ENCODE measurements at places on chromosomes 5 and 9. TPM values are rescaled to one million over a fixed set of nuclear protein-coding genes. Genes with fewer than 3 reads are reported as not detected.
A peak's percentile ranks its signal among the peaks of the same experiment; 100 is the strongest.

DNA sequence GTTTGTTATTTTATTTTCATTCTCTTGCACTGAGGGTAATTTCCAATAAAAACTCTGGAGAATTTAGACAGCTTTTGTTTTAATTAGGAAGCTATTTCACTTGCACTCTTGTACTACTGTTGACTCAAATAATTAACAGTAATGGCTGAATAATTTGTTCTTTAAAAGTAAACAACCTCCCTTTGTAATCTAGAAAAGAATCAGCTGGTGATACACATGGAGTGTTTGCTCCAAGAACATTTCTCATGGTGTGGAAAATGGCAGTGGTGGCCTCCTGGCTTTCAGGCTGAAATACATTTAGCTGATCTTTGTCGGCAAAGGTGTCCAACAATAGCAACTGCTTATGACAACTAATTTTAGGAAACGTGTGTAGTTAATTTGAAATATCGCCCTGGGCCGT lies 129.4 kb downstream of the C9orf152 start:
- peaks cover 61% of the 10 kb centered on the region for H3K4me1 ChIP-seq
- no peaks in the 10 kb centered on the region for H3K27me3 ChIP-seq
- no peak overlapping the region for H3K4me3 ChIP-seq

GRCh38 chr5:14286574-14287421 lies 143.7 kb downstream of the TRIO start:
- peaks cover 34% of the 10 kb centered on the region for H3K36me3 ChIP-seq
- DNase-seq, result no peak
- peaks cover 13% of the 10 kb centered on the region for H3K4me1 ChIP-seq
- H3K4me3 ChIP-seq, result no peak overlapping the region
- no peak overlapping the region for H3K27ac ChIP-seq
- no peaks in the 10 kb centered on the region for H3K27me3 ChIP-seq

GRCh38 chr9:100072805-100073204 lies 26.0 kb downstream of the ERP44 start:
- H3K27me3 ChIP-seq, result no peaks in the 10 kb centered on the region
- H3K4me1 ChIP-seq, result peaks cover 4% of the 10 kb centered on the region
- no peak overlapping the region for H3K4me3 ChIP-seq
- H3K36me3 ChIP-seq, result no peaks in the 10 kb centered on the region
- H3K27ac ChIP-seq, result no peak overlapping the region

DNA sequence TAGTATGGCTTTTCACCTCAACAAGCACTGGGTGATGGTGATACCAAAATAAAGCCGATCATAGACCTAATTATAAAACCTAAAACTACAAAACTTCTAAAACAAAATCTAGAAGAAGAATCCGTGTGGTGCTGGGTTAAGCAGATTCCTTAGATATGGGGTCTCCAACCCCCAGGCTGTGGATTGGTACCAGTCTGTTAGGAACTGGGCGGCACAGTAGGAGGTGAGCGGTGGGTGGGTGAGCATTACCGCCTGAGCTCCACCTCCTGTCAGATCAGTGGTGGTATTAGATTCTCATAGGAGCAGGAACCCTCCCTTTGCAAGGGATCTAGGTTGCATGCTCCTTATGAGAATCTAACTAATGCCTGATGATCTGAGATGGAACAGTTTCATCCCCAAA lies 33.2 kb downstream of the MRPS27 start:
- H3K27ac ChIP-seq, result no peak overlapping the region
- H3K4me1 ChIP-seq, result peaks cover 35% of the 10 kb centered on the region
- DNase-seq, result no peak
- H3K36me3 ChIP-seq, result peaks cover 14% of the 10 kb centered on the region
- H3K4me3 ChIP-seq, result no peak overlapping the region

GRCh38 chr5:39560726-39561125 lies 135.9 kb upstream of the DAB2 start:
- DNase-seq, result no peak
- H3K4me1 ChIP-seq, result no peaks in the 10 kb centered on the region
- no peak overlapping the region for H3K27ac ChIP-seq
- no peaks in the 10 kb centered on the region for H3K27me3 ChIP-seq

DNA sequence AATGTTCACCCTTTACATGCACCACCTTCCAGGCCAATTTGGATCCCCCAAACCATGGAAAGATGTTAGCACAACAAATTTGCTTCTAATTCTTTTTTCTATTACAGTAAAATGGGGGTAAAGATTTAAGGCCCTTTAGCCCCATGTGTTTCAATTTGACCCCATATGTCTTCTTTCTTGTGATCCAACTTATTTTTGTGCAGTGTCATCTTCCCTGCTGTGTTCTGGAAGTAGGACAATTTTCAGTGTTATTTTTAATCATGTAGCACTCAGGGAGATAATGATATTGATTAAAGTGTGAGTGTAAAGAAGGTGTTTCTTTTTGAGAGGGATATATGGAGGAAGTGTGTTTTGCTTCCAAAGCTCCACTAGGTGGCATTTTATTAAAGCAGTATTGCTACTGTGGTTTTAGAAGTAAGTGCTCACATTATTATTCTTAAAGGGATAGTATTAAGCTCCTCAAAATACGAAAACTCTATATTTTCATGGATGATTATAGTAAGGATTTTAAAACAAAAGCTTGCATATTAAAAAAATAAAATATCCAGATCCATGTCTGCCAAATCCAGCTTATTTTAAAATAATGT lies 118.7 kb upstream of the ATP10B start:
- DNase-seq, result no peak
- H3K27ac ChIP-seq, result no peak overlapping the region
- H3K4me1 ChIP-seq, result no peaks in the 10 kb centered on the region
- no peak overlapping the region for H3K4me3 ChIP-seq

DNA sequence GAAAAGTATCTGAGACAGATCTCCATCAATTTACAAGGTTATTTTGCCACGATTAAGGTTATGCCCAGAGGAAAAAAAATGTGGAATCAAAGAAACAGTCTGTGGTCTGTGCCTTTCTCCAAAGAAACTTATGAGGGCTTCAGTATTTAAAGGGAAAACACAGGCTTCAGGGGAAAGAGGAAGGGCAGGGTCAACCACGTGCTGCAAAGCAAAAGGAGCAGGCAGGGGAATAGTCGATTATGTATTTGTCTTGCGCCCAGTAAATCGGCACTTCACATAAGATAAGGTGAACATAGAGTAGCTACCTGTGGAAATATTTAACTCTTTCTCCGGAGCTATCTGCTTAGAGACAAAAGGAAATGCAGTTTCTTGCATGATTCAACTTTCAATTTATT lies 343.7 kb downstream of the RAB3C start:
- H3K27ac ChIP-seq, result no peak overlapping the region
- H3K4me1 ChIP-seq, result no peaks in the 10 kb centered on the region
- no peaks in the 10 kb centered on the region for H3K36me3 ChIP-seq
- no peak for DNase-seq

DNA sequence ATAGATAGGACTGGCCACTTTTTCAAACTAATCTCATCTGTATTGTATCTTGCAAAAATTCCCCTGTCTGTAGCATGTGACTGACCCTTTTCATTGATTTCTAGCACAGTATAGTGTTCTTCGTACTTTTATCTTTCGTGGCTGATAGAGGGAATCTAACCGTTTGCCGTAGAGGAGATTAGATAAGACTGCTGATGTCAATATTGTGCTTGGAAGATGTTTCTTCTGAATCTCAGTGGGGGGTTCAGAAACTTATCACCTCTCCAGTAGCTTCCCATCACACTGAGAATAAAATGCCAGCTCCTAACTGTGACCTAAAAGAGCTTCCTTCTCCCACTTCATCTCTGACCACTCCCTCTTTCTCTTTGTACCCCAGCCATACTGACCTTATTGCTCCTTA lies 25.4 kb upstream of the ALDOB start:
- H3K27ac ChIP-seq, result no peak overlapping the region
- DNase-seq, result no peak
- H3K4me1 ChIP-seq, result no peaks in the 10 kb centered on the region
- H3K27me3 ChIP-seq, result no peaks in the 10 kb centered on the region

- no peaks in the 10 kb centered on the region for H3K36me3 ChIP-seq
- H3K4me3 ChIP-seq, result no peak overlapping the region
- H3K27ac ChIP-seq, result no peak overlapping the region
- H3K27me3 ChIP-seq, result peaks cover 7% of the 10 kb centered on the region
Measured at GRCh38 chr5:176853151-176853778, 42.9 kb downstream of the UNC5A start.

DNA sequence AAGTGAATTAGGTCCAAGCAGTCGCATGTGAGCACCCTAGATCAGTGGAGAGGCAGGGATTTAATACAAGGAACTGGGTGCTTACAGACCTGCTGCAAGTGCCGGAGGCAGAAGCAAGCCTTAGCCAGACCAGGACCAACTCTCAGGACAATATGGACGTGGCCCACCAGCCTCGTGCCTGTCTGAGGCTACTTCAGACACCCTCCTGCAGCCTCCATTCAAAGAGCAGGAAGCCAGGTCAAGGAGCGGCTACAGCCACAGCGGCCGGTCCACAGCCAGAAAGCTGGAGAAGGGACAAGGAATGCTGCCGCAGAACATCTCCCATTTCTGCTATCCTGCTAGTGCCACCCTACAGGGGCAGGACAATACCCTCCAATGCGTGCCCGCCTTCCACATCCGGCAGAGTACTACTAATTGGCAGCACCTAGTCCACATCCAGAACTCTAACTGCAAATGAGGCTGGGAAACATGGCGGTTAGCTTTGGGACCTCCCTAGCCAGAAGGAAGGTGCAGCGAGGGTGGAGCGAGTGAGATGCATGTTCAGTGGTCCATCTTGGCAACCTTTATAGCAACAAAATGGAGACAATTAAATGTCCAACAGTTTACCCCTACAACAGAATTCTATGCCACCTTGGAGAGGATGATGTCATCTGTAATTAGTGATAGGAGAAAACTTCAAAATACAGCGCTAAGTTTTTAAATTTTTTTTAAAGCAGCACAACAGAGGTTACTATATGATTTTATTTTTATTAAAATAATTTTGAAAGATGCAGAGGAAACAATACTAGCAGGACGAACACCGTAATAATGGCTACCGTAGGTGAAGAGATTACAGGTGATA lies 1.0 kb upstream of the ALDH1B1 start:
- no peak overlapping the region for H3K27ac ChIP-seq
- no peaks in the 10 kb centered on the region for H3K4me1 ChIP-seq
- peak overlapping the region; percentile 73 for H3K4me3 ChIP-seq
- no peaks in the 10 kb centered on the region for H3K27me3 ChIP-seq

DNA sequence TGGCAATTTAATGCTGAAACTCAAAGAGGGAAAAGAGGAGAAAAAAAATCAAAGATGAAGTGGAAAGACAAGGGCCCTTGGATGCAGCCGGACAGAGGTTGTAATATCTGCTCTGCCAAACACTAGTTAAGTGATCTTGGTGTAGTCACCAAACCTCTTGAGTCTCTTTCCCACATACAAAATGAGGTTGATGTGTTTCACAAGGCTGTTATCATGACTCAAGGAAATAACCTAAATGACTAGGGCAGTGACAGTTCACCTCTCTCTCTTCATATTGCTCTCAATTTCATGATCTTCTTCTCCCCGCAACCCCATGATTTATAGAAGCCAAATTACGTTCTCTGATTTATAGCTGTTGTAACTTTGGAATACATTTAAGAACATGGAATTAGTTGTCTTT lies 44.9 kb downstream of the PIK3R1 start:
- no peak overlapping the region for H3K4me3 ChIP-seq
- DNase-seq, result no peak
- no peaks in the 10 kb centered on the region for H3K36me3 ChIP-seq
- no peaks in the 10 kb centered on the region for H3K27me3 ChIP-seq
- H3K4me1 ChIP-seq, result peaks cover 93% of the 10 kb centered on the region

GRCh38 chr5:142095651-142096330 lies 12.8 kb upstream of the NDFIP1 start:
- DNase-seq, result peak; percentile 38
- H3K4me1 ChIP-seq, result peaks cover 18% of the 10 kb centered on the region
- peak overlapping the region; percentile 75 for H3K27ac ChIP-seq
- H3K4me3 ChIP-seq, result no peak overlapping the region
- H3K27me3 ChIP-seq, result no peaks in the 10 kb centered on the region

GRCh38 chr5:73985145-73985544 lies 359.1 kb downstream of the ARHGEF28 start:
- no peaks in the 10 kb centered on the region for H3K27me3 ChIP-seq
- no peaks in the 10 kb centered on the region for H3K36me3 ChIP-seq
- no peak overlapping the region for H3K4me3 ChIP-seq
- DNase-seq, result no peak
- no peak overlapping the region for H3K27ac ChIP-seq

DNA sequence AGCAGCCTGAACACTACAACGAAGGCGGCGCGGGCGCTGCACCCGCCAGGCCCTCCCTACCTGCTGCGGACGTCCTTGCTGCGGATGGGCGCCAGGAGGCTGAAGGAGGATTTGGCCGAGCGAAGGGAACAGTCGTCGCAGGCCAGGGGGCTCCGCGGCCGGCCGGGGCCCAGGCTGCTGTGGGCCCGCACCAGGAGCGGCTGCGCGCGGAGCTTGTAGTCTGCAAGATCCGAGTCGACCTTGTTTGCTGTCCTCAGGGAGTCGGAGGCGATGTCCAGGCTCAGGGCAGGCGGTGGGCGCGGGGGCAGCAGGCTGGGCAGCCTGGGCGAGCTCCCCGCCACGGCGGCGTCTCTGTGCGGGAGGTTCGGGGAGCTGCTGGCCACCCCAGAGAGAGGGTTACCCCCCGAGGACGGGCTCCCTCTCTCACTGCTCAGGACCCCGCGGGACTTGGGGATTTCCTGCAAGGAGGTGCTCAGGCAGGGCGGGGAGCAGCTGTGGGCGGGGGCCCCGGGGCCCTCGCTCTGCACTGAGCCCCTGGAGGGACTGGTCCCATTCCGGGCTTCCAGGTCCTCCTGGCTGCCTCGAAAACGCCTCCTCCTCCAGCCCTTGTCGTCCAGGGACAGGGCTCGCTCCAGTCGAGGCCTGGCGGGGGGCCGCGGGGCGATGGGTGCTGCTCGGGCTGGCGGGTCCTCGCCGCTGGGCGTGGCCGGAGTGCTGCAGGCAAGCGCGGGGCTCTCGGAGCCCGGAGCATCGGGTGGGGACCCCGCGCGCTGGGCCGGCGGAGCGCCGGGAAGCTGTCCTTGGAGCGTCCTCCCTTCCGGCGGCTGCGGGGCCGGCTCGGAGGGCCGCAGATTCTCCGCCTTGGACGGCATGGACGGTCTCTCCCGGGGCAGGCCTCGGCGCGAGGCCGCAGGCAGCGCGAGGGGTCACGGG lies 831 bp downstream of the INPP5E start:
- H3K27me3 ChIP-seq, result no peaks in the 10 kb centered on the region
- peak overlapping the region; percentile 64 for H3K4me3 ChIP-seq
- H3K27ac ChIP-seq, result peak overlapping the region; percentile 74

Gene PCDHGA5
- 4.1 TPM for total RNA-seq

Gene SPINK13
- total RNA-seq, result not detected

Gene DDX4
- not detected for total RNA-seq

Gene GCNT4
- 0.37 TPM for total RNA-seq

Measured in heart left ventricle (tissue), 16 donors.